ENCODE measurements at places on chromosomes 12 and 14.

DNA sequence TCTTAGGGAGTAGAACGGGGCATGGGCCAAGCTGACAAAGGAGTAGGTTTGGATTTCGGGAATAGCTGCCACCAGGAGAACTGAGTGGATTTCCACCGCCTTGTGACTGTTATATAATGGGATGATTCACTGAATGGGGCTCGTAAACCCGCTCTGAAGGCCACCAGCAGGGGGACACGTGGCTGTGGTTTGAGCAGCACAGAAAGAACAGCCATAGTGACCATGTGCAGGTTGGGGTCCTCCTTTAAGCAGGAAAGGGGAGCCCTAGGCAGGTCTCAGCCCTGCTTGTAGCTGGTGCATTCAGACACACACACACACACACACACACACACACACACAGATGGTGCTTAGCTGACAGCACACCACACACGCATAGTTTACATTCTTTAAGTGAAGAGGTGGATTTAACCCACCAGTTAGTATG is 8.6 kb upstream of the ASB2 start:
- DNase-seq: no peak

DNA sequence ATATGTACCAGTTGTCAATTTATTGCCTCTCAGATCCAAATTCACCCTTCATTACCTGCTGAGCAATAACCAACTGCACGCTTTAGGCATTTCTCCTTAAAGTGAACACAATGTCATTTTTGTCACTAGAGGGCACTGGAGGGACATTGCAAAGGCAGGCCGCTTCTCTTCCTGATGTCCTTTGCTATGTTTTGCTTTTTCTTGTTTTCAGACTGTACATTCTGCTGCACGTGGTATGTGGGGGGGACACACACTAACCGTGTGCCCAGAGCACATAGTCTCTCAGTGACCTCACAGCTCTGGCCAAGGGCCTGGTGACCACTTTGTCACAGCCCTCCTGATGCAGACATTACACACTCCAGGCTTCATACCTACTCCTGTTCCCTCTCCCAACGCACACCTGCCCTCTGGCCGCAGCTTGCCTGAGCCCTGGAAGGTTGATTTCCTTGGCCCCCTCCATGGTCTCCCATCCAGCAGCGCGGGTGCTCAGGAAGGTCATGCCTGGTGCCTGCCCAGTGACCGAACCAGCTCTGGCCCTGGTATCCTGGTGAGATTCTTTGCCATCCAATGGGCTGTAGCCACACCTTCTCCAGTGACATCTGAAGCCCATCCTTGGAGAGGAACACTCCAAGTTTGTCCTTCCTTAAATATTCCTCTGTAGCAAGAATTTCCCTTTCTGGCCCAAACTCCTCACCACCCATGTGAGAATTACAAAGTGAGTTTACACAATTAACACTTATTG is 39.9 kb downstream of the MYO1H start:
- no peak for DNase-seq

DNA sequence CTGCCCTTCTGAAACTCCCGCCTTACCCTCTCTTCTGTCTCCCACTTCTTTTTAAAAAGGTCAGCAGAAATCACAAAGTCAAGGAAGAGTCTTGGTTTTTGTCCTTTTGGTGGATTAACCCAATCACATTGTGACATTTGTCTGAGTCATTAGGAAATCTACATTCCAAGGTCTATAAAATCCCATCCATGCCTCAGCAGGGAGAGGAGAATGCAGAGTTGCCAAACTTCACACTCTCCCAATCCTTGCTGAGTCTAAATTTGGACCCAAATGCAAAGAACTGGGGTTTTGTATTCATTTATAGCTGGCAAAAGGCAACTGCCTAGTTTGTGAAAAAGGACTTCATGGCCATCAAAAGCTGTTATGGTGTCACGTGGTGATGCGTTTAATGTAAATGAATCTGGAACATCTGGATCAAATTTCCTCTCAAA is 67.9 kb downstream of the TMEM30B start:
- no peak for DNase-seq

DNA sequence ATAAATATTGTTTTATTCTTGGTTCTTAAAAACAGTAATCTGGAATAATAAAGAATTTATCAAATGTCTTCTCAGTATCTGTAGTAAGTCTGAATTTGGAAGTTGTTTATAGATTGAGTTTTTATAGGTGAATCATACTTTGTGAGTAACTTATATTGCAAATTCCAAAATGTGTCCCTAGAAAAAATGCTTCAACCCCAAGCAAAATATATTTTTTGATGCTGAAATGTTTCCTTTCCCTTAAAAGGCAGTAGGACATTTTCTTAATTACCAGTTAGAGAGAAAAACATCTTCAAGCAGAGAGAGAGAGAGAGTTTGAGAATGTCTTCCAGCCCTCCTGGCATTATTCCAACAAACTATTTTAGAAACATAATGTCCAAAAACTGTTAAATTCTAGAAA is 37.9 kb downstream of the PELI2 start:
- no peak for DNase-seq
